ENCODE measurements at places on chromosomes 5 and 9.

DNA sequence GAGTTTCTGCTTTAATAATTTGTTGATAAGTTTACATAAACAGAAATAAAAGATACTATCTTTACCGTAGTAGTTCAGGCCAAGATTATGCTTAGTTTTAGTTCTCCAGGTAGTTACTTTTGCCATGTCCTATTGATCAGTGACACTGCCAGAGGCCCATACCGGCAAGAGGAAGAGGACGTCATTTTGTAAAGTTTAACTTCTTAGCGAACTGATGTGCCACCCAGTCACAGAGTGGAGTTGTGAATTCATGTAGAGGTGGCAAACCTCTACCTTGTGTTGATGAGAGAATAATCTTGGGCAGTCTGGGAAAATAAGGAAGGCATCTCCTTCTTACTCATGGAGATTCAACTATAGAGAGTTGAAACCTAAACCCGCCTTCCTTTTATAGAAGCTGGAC is 21.8 kb downstream of the RGMB start:
- no peak for DNase-seq

DNA sequence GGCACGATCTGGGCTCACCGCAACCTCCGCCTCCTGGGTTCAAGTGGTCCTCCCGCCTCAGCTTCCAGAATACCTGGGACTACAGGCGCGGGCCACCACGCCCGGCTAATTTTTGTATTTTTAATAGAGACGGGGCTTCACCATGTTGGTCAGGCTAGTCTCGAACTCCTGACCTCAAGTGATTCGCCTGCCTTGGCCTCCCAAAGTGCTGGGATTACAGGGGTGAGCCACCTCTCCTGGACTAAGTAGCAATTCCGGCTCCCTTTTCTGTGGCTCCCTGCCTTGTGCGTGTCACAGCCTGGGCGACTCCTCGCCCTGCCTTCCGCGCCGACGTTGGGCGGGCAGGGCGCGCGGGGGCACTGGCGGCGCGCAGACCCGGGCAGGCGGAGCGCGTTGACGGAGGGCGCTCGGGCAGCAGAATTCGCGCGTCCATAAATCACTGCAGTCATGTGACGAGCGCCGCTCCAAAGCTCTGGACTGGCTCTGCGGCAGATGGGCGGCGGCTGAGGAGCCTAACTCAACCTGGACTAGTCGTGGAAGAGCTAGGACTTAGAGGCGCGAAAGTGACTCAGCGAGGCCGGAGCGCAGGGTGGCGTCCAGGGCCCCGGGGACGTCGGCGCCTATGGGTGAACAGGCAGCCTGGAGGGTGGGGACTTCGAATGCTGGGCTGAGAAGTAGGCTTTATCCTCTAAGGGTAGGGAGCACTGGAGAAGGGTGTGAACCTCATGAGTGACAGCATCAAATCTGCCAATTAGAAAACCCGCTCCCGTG is 1.4 kb upstream of the CIZ1 start:
- DNase-seq = no peak

- no peak for DNase-seq
Observed at GRCh38 chr9:5988265-5988664, 27.2 kb downstream of the RANBP6 start.

DNA sequence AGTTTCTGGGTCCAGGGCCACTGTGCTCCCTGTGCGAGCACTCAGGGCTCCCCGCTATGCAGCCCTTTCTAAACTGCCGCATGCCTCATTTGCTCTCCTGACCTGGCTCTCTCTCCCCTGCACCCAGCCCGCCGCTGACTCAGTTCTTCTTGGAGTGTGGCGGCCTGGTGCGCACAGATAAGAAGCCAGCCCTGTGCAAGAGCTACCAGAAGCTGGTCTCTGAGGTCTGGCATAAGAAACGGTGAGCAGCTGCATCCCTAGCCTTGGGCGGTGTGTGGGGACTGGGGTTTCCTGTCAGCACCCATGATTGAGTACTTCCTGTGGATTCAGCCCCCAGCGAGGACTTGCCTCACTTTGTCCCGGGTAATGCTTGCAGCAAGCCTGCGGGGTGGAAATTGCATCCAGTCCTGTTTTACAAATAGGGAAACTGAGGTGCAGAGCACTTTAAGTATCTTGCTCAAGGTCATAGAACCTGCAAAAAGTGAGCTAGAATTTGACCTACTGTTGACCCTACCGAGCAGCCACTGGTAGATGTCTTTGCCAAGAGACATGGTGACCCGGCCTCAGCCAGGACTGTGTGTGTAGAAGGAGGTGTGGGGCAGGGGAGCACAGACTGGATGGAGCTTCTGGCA is 27.9 kb downstream of the USP20 start:
- DNase-seq = peak; percentile 15

DNA sequence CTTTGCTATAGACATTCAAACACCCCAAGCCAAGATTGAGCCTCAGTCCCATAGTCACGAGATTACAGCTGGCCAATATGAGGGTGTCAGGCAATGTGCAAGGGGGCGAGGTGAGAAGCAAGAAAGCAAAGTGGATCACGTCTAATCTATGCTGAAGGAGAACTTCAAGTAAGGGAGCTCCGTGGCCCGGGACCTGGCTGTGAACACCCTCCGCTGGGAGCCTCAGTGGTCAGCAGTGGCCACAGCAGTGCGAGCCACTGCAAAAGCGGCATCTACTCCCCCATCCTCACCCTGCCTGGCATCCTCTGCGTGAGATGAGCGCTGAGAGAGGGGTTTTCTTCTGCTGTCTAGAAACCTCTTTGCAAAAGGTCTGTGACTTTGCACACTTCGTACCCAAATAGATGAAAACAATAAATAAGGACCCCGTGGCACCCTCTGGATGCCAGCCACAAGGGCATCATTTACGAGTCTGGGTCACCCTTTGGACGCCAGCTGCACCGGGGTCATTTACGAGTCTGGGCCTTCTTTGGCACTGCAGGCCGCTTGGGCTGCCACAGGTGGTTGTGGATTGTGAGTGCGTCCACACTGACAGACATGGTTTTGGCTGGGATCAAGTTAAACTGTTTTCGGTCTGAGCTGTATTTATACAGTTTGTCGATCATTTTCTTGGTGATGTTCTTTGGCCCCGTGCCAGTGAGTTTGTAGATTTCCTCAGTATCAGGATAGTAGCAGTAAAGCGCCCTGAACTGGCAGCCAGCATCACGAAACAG is 96.4 kb downstream of the CAMSAP1 start:
- no peak for DNase-seq

GRCh38 chr5:54993318-54993717 is 7.9 kb upstream of the ESM1 start:
- DNase-seq = no peak

DNA sequence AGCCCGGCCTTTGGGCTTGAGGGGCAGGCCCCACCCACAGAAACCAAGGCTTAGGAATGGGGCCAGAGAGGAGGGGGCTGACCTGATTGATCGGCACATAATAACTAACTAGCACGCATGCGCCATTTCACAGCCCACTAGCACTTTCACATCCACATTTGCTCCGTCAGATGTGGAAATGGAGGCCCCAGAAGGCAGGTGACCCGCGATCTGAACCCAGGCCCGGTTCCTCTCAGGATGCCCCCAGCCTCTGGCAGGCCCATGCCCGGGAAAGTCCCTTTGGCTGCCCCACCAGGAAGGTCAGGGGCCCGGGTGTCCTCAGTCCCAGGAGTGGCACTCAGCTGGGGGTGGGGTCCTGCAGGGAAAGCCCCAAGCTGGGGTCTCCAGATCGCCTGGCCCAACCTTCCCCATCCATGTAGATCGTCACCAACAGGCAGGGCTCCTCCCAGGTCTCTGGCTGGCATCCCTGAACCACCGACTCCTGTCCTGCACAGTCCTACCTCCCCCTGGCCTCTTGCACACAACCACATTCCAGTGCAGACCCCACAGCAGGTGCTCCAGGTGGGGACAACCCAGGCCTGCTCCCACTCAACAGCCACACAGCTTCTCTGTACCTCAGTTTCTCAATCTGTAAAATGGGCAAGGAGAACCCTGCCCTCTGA is 46.7 kb downstream of the VAV2 start:
- no peak for DNase-seq

DNA sequence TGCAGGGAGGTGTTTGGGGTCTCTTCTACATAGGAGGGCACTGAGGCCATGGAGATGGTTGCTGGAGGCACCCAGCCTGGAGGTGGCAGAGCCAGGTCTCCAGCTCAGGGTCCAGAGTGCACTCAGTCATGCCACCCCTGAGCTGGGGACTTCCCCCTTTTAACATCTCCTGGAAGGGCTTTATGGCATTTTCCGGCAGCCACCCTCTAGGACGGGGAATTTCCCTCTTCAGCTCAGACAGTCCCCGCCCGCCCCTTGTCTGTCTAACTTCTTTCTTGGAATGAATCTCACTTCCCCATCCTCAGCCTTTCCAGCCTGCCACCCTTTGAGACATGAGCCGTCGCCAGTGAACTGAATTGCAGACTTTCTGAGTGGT is 49.9 kb downstream of the COL15A1 start:
- DNase-seq = peak; percentile 32

GRCh38 chr5:78979909-78980308 is 5.2 kb downstream of the ARSB start:
- no peak for DNase-seq

- no peak for DNase-seq
Observed at GRCh38 chr5:170216257-170216864, 16.4 kb upstream of the C5orf58 start.

DNA sequence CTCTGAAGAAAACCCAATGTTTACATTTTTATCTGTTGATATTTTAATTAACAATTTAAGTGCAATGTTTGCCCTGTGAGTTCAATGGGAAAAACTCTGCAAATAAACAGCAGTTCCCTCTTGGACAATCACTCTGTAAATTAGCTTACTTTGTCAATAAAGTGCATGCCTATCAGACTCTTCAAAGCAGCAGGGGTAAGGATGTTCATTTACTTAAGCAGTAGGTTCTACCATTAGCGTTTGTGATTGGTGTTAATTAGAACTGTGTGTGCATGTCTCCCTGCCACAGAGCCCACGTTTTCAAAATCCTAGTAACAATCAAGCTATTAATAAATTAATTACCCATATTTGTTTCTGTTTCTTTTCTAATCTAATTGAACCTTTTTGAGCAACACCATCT is 1921.6 kb upstream of the WWC1 start:
- no peak for DNase-seq

DNA sequence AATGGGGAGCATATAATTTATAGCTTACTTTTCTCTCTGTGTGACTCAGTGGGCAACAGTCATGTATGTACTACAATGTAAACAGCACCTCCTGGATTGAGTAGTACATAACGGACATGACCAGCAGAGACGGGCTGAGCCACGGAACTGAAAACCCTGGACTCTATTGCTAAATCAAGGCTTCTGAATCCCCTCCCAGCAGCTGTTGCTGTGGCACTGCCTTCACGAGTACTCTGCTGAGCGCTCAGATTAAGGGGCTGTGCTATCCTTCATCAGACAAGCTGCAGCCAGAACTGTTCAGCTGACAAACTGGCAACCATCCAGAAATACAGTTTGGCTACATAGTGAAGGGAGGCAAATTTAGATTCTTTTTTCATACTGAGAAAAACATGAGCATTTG is 131.3 kb upstream of the CCDC180 start:
- DNase-seq = no peak

GRCh38 chr9:127950513-127951289 is 13.0 kb upstream of the DPM2 start:
- no peak for DNase-seq

DNA sequence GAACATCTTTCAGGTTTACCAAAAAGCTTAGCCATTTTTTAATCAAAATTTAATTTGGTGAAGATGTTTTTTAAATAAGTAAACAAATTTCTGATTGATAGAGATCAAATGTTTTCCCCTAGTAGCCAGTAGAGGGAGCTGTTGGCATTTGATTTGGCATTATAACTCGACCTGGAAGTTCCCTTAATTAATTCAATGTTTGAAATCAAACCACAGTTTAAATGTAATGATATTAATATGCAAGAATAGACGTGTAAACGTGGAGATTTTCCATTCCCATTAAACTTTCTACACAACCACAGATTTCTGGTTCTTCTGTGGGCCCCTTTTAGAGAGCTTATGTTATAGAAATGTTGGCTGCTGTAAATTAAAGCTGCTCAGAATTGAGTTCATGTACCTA is 148.1 kb upstream of the MPDZ start:
- DNase-seq = no peak

DNA sequence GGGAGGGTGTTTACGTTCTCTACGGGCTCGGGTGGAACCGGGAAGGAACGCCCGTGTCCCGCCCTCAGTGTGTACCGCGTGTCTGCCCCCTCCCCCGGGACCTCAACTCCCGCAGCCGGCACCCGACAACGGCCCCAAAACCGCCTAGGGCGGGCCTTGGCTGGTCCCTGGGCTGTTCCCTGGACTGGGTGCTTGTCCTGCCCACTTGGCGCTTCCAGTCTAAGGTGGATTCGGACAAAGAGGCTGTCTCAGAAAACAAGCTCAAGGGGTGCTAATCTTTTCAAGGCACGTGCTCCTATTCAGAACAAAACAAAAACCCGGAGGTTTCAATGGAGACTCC is 379 bp upstream of the CLK4 start:
- DNase-seq = no peak

DNA sequence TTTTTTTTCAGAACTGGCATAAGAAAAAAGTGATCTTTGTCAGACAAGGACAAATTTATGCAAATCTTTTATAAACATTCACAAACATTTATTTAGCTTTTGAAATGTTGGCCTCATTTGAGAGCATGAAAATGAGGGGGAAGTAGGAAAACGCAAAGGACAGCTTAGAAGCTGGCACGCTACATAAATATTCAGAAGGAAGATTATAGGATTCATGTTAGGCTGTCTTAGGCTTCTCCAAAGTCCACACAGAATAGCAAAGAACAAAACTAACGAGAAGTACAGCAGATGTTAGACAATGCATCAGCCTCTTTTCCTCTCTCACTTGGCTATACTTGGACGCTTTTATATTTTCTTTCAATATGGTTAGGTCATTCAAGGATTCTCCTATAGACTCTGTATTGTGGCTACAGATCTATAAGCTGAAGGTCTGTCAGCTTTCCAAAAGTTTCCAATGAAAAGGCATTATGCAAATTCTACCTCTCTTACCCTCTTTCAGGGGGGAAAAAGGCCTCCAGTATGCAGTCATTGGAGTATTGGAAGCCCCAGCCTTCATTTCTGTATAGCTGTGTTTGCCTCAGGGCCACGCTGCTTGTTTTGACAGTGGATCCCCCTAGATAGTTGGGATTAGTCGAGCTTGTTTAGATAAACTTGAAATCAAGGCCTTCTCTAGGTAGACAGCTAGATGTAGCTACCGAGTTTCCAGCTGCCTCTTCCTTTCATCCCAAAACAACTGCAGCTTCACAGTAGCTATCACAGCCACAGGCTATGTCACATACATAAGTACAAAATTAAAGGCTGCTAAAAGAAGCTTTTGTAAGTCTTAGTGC is 153.0 kb downstream of the DENND1A start:
- no peak for DNase-seq

- no peak for DNase-seq
Observed at GRCh38 chr5:126195410-126196100, 227.7 kb upstream of the GRAMD2B start.

- DNase-seq = no peak
Observed at GRCh38 chr9:117458066-117458465, 43.2 kb upstream of the ASTN2 start.
